ENCODE measurements at places on chromosomes 3 and 15.

DNA sequence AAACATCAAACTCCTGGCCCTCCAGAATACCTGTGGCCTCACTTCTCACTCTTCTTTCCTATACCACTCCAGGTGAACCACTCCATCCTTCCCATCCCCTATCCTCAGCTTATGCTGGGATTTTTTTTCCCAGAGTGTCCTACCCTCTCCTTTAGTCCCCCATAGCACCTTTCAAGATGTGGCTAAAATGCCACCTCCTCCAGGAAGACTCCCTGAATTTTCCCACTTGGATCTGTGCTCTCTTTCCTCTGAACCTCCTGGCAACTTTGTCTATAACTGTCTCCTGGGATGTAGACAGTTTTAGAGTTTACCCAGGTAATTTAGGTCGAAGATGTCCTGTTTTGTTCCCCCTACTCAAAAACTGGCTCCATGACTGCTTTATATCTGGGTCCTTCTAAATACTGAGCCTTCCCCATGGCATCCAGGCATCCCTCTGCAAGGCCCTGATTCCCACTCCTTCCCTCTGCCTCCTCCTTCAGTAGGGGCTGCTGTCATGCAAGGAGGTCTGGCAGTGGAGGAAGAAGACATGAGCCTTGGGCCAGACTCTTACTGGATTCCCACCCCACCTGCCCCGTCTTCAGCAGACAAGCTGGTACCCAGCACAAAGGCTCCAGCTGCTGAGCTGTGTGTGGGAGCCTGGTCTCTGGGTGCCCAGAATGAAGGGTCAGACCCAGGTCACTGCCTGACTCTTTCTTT lies 161.5 kb downstream of the SMAD6 start:
- no peak for DNase-seq

DNA sequence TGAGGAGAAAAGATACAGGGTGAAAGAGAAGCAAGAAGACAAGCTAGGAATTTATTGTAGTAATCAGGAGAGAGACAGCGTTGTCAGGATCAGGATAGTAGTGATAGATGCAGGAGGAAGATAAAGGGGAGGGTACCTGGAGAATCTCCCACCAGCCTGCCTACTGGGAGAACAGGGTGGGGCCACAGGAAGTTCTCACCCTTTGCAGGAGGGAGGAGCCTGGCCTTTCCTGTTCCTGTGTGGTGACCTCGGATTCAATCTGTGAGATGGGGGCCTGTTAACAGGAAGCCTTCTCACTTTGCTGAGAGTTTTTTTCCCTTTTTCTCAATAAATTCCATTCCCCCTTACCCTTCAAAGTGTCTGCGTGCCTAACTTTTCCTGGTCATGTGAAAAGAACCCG lies 37.6 kb downstream of the GMPS start:
- no peak for DNase-seq

- DNase-seq, result no peak
These were observed 168.8 kb upstream of the ALCAM start for GRCh38 chr3:105197863-105198262.

- DNase-seq, result no peak
These were observed 255.0 kb downstream of the OCA2 start for GRCh38 chr15:27844018-27844666.

All from stimulated activated CD4-positive, alpha-beta T cell treated with anti-CD3 and anti-CD28 coated beads, TNF-alpha, amount 100 ng/mL, for 4 hours (primary cell).